Caki2 (cell line): ENCODE measurements at places on chromosomes 2 and 18.

- DNase-seq: peak; percentile 74
Measured at GRCh38 chr2:107529146-107529545, 297.5 kb upstream of the RGPD4 start.

DNA sequence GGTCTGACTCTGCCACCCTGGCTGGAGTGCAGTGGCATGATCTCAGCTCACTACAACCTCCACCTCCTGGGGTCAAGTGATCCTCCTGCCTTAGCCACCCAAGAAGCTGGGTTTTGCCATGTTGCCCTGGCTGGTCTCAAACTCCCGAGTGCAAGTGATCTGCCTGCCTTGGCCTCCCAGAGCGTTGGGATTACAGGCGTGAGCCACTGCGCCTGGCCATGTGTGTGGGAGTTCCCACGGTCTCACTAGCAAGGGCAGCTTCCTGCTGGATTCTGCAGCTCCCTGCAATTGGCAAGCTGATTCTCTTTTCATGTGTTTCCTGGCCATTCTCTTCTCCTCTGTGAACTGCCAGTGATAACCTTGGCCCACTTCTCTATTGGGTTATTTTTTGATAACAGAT lies 84.0 kb downstream of the USP40 start:
- DNase-seq: no peak

- no peak for DNase-seq
Measured at GRCh38 chr18:39375066-39375465, 1809.5 kb upstream of the CELF4 start.

GRCh38 chr2:168247341-168248261 lies at the start of gene STK39:
STK39 (minus strand) TSS chr2:168247595; CDS start chr2:168247435, 160 bp downstream.
- peak; percentile 79 for DNase-seq

GRCh38 chr18:50523165-50523564 lies 36.7 kb upstream of the MAPK4 start:
- no peak for DNase-seq

GRCh38 chr2:85024372-85025047 lies 53.5 kb downstream of the KCMF1 start:
- no peak for DNase-seq

GRCh38 chr2:71748227-71748626 lies 294.9 kb downstream of the DYSF start:
- DNase-seq: peak; percentile 73

DNA sequence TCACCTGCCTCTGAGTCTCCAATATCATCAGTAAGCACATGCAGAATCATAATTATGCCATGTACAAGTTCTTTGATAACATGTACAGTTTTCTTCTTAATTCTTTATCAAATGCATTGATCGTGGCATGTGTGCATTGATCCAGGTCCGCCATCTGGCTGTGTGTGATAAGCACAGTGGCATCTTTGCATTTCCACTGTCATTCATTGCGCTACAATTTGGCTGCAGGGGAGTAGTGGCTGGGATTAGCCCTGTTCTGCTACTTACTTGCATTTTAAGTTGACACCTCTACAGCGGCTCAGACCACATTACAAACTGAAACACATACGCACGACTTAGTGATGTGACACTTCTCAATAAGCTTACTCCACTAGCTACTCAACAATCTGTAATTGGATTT lies 83.6 kb upstream of the OTX1 start:
- no peak for DNase-seq

DNA sequence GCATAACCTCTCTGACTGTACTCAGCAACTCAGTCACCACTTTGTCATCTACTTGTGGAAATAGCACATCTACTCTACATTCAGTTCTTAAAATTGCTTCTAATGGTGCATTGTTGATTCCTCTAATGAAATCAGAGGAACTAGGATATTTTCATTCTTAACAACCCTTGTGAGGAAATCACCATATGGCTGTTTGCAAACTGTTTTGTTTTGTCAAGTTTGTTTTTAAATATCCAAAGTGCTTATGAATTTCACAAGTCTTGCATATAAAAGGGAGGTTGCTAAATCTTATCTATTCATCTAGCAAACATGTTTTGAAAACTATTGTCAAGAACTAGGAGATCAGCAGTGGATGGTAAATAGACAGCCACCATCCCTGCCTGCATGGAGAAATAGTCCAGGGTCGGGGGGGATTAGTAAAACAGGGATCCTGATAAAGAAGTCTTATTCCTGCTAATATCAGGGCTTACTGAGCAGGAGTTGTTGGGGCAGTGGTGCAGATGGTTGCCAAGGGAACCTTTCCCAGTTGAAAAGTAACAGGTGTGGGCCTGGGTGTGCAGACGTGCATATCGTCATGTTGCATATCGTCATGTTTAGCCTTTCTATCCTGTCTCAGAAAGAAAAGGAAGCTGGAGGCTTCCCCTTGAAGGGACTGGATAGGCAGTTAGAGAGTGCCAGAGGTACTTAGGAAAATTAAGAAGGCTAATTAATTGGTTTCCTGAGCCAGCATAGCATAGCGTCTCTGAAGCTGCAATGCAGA lies 7.5 kb upstream of the MYO3B start:
- DNase-seq: no peak

DNA sequence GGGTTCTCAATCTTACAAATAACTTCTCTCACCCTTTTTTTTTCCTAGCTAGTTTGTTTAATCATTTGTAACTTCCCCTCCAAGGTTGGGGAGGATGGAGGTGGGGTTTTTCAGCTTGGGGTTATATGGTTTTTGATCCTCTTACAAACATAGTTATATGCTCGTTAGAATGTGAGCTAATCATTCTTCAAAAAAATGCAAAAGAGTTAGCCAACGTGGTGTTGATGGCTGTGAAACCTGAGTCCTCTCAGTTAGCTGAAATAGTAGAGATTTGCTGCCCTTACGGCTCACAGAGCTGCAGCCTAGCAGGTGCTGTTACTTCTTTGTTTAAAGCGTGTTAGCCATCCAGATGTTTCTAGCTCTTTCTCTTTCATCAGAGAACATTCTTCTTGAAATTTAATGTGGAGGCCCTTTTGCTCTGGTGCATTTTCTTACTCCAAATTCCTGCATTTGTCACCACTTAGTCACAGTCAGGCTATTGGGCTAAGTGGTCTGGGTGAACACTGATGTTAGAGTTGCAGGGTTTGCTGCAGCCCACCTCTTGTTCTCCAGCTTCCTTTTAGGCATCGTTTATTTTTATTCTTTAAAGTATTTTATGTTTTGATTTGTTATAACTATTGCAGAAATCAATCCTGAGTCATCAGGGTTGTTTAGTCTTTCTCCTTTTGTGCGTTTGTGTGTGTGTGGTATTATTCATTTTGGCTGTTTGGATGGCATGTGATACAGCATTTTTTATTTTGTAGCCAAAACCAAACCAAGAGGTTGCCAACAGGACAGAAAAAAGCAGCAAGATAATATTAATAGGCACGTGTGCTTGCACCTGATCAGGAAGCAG lies 41.1 kb downstream of the LIMS1 start:
- peak; percentile 53 for DNase-seq

GRCh38 chr2:166163775-166164174 lies 36.0 kb upstream of the SCN1A start:
- DNase-seq: no peak

- DNase-seq: no peak
Measured at GRCh38 chr2:138712212-138712979, 67.8 kb downstream of the NXPH2 start.

DNA sequence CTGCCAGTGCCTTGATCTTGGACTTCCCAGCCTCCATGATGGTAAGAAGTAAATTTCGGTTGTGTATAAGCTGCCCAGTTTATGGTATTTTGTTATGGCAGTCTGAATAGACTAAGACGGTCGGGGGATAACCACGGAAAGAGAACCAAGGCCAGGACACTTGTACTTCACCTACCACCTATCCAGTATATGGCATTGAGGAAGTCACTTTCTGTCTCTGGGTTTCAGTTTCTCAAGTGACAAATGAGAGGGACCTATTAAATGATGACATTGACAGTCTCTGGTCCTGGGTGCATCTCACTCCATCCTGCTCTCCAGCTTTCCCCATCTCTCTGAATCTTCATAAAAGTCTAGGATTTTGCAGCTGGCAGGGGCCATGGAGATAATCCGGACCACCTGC lies 183.8 kb upstream of the MSH6 start:
- DNase-seq: no peak

GRCh38 chr2:170719810-170720209 lies 4.7 kb downstream of the SP5 start:
- DNase-seq: no peak

- DNase-seq: no peak
Measured at GRCh38 chr2:72917877-72918553, 696 bp downstream of the EMX1 start.

DNA sequence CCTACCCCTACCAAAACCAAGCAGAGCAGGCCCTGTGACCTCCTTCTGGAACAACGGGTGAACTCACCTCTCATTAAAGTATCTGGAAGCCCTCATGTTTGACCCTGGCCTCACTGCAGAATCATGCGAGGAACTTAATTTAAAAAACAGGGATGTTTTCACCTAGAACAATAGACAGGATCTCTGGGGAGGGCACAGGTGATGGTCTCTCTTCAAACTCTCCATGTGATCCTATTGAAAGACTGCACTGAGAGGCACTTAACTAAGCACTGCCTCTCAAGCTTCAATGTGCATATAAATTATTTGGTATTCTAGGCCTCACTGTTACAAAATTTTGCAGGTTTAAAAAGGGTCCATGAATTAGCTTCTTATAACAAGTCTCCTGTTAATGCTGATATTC lies 7.5 kb downstream of the ZNF519 start:
- no peak for DNase-seq

- peak; percentile 16 for DNase-seq
Measured at GRCh38 chr2:185279999-185280398, 458.6 kb upstream of the FSIP2 start.

GRCh38 chr2:122988395-122989221 lies 1036.5 kb upstream of the CNTNAP5 start:
- DNase-seq: no peak

GRCh38 chr2:21763501-21763900 lies 639.7 kb downstream of the TDRD15 start:
- no peak for DNase-seq

- DNase-seq: no peak
Measured at GRCh38 chr2:136055929-136056688, 61.8 kb downstream of the CXCR4 start.

- no peak for DNase-seq
Measured at GRCh38 chr2:9156483-9156882, 50.1 kb upstream of the ASAP2 start.

- peak; percentile 16 for DNase-seq
Measured at GRCh38 chr2:98730053-98730706, 752 bp downstream of the MGAT4A start.

DNA sequence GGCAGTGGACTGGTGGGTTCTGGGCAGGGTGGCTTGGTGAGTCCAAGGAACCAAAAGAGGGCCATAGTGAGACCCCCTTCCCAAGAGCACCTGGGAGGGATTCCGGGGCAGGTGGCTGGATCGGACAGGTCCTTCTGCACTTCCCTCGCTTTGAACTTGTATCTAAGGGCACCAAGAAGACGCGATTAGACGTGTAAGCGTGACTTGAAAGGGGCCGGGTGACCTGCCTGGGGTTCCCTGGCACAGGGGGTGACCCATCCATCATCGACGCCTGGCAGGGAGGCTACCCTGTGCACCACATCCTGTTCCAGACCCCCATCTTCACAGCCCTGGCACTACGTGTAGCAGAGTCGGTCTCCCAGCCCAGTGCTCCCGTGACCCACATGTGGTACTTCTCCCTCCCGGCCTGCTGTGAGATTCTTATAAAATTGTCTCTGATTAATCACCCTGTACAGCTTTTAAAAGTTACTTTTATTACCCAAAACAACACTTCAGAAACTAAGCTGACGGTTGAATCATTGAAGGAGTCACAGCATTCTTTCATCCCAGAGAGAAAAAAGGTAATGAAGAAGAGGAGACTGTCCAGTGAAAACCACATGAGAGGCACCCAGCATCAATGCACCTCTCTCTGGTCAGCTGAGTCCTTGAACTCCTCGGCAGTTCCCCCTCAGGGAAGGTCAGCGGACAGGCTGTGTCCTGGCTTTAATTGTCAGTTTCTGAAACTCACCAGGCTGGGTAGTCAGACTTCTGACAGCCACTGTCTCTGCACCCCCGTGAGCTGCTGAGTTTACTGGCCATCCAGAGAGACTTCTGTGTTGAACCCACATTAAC lies 13.0 kb downstream of the SH3BP4 start:
- no peak for DNase-seq
